AG04450 (cell line): ENCODE measurements at places on chromosomes 12 and 14.

GRCh38 chr14:67666750-67667449, 7.5 kb downstream of the VTI1B start:
- peak; percentile 43 for DNase-seq

DNA sequence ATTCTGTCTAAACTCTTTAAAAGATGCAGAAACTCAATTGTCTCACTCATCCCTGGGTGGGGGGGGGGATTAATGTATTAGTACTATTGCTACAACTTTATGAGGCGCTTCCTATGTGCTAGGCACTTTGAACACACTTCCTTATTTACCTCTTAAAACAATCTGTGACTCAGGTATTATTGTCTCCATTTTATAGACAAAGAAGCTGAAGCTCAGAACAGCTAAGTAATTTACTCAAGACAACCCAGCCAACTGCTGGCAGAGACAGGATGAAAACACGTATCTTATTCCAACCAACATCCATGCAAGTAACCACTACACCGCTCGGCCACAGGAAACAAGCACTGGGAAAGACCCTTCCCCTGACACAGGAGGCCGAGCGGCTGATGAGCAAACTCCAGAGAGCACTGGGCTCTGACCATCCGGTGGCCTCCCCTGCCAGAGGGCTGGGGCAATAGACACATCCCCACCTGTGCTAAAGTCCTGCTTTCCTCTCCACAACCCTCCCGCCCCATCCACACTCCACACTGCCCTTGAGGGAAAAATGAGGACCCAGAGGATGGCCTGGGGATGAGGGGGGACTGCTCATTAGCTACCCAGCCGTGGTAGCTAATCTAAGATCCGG, 244.2 kb downstream of the DPF3 start:
- DNase-seq, result no peak

DNA sequence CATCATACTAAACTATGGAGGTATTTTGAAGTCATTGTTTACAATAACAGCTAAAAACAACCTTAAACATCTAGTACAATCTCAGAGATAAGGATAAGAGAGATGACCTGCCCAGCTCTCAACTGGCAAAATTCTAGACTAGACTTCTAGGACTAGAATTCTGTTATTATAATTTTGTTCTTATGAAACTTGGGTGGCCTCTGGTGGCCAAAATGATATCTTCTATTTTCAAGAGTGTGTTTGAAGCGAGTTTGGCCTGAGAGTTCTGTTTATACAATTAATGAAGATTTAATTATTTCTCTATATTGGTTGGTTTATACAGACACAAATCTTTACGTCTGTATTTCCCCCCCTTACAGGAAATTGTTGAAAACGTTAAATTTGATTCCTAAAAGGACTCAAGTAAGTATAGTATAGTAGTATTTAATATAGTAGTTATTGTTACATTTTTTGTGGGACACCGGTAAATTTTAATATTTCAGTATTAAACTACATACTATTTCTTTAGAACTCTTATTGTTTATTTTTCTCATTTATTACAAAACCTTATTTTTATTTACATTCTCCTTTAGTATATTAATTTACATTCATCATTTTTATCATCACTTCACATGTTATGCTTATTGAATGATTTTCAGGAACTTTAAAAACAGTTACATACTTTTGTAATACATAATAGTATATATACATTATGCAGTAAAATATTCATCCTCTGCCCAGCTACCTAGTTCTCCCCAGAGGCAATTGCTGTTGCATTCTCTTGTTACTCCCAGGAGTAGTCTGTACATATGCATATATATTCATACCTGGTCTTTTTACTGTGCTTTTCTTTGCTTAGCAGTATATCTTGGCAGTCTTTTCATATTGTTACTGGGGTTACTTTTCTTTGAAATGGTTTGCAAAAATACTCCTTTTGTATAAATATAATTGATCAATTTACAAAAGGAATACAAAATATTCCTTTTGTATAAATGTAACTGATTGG, 6.6 kb downstream of the PPHLN1 start:
- DNase-seq, result no peak

DNA sequence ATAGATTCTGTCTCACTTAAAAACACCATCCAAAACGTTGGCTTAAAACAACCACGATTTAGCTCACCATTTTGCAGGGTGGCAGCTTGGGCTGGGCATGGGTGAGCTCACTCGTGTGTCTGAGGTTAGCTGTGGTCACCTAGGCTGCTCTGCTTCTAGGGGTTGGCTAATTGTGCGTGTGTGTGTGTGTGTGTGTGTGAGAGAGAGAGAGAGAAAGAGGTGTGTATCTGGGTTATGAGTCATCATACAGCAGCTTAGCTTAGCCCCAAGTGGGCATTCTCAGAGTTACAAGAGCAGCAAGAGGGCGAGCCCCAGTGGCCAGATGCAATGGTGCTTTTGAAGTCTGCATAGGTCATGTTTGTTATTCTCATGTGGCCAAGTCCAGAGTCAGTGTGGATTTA, 6.0 kb downstream of the FBXW8 start:
- peak; percentile 65 for DNase-seq

GRCh38 chr12:30996752-30997151, 70.2 kb downstream of the TSPAN11 start:
- DNase-seq, result no peak

GRCh38 chr12:112433551-112433950, 14.8 kb downstream of the PTPN11 start:
- DNase-seq, result no peak

GRCh38 chr14:101665478-101666078, 95.9 kb upstream of the PPP2R5C start:
- peak; percentile 2 for DNase-seq

- no peak for DNase-seq
Measured at GRCh38 chr14:84770030-84770429, 759.9 kb upstream of the FLRT2 start.
